ENCODE measurements at places on chromosomes 3 and 15.

DNA sequence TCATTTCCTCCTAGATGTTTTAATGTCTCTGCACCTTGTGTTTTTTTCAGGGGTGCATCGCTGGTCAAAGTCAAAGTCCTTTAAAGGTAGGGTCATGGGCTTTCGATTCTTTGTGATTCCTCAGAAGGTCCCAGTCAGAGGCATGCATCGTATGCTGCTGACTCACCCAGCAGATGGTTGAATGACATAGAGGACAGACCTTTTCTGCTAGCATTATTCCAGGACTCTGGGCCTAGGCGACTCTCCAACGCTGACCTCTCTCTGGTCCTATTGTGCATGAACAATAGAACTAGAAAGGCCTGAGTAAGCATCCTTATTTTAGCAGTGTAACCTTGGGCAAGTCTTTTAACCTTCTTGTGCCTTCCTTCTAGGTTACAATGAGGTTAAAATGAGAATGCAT is 75.9 kb downstream of the DGKG start:
- no peak for DNase-seq

DNA sequence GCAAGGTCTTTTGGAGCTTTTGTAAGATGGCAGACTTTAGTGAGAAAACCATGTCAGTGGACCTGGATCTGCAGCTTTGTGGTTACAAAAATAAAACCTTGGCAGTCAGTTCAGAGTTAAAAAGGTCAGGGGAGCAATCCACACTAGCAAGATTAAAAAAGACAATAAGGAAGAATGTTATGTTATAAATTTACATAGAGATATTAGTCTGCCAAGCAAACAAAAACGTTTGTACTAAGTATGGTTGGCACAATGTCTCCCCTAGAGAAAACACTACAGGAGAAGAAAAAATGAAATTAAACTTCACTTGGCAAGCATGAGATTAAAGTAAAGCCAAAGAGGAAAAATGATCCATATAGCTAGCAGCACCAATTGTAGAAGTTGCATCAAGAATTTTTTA is 205.0 kb downstream of the LSAMP start:
- no peak for DNase-seq

GRCh38 chr3:75089841-75090240 is 475.4 kb upstream of the CNTN3 start:
- DNase-seq = no peak

DNA sequence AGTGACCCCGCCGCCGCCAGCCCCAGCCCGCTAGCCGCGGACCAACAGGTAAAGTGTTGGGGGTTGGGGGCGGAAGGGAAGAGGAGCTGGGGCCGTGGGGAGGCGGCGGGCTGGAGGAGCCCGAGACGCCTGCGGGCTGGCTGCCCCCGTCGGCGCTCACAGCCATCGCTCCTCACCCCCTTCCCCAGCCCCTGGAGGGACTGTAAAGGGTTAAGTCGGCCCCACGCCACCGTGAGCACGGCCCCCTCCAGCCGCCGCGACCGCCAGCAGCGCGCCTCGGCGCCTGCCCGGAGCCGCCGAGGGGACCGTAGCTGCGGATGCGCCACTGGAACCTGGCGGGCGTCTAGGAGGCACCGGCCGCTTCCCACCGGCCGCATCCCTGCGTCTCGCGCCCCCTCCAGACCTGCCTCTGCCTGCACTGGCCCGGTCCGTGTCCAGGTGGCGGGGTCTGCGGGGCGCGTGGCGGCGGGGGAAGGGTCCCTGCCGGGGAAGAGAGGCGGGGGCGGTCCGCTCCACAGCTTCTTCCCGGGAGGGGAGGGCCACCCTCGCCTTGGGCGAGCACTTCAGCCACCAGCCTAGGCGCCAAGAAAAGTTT is 522 bp downstream of the MED12L start:
- peak; percentile 68 for DNase-seq

GRCh38 chr3:152892446-152892845 is 57.5 kb downstream of the P2RY1 start:
- DNase-seq = no peak

- DNase-seq = no peak
These were observed 21.5 kb upstream of the KCNMB3 start for GRCh38 chr3:179272385-179272784.

- no peak for DNase-seq
These were observed 75.4 kb downstream of the PRICKLE2 start for GRCh38 chr3:64149886-64150285.

DNA sequence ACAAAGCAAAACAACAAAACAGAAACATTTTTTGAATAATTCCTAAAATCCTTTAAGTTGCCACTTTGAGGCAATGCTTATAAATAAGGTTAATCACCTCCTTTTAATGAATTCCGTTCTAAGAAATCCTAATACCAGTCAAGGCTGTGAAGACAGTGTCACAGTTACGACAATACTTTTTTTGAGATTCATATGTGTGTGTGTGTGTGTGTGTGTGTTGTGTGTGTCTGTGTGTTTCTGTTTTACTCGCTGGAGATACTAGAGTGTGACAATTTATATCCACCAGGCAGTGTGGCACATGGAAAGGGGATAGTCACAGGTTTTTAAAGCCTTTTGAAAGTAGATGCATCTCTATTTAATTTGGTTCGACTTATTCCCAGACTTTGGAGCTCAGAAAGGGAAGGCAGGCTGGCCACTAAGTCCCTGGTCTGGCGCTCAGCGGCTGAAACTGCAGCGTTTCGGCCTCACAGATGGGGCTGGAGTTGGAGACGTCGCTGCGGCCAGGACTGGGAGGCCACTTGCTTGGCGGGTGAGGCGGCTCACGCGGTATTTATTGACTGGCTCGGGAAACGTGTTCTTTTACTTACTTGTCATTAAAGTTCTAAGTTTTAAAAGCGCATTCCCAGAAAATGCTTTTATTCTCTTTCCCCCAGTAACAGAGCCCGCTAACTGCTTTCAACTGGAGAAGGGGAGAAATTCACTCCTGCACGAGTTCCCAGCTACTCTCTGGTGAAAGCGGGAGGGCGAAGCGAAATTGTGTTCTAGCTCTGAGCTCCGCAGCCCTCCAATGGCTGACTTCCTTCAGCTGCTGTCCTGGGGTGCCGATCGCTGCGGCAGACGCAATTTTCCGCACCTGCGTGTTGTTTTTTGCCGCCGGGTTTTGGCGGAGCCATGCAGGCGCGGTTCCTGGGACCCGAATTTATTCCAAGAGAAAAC is 13.7 kb downstream of the ZIC1 start:
- DNase-seq = no peak

DNA sequence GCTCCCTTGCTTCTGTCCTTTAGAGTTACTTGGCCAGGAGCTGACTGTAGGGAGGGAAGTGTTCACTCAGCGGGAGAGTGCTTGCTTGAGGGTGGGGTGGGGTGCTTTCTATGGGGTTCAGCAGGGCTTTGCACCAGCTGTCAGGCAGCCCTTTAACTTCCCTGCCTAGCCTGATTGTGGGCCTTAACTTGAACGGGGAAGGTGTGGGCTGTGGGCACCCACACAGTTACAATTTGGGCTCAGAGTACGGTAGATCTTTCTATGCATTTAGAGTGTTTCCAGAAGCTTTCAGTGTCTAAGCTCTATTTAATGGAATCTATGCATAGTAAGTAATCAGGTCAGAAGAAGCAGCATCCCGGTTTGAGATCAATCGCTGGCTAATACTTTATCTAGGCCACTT is 48.2 kb upstream of the SKOR1 start:
- no peak for DNase-seq

DNA sequence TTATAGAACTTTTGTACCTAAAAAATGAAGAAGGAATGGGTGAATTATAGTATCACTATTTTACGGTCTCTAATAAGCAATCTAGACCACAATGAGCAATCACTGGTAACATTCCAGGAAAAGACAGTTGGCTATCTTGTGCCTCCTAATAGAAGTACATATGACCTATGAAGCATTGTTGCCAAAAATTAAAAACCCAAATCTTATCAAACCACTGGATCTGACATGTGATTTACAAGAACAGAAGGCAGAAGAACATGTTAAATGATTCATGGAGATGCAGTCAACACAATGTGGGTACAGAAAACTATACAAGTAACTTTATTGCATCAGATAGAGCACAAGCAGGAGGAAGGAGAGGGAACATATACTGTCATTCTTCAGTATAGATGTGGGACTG is 14.5 kb upstream of the HYKK start:
- no peak for DNase-seq

DNA sequence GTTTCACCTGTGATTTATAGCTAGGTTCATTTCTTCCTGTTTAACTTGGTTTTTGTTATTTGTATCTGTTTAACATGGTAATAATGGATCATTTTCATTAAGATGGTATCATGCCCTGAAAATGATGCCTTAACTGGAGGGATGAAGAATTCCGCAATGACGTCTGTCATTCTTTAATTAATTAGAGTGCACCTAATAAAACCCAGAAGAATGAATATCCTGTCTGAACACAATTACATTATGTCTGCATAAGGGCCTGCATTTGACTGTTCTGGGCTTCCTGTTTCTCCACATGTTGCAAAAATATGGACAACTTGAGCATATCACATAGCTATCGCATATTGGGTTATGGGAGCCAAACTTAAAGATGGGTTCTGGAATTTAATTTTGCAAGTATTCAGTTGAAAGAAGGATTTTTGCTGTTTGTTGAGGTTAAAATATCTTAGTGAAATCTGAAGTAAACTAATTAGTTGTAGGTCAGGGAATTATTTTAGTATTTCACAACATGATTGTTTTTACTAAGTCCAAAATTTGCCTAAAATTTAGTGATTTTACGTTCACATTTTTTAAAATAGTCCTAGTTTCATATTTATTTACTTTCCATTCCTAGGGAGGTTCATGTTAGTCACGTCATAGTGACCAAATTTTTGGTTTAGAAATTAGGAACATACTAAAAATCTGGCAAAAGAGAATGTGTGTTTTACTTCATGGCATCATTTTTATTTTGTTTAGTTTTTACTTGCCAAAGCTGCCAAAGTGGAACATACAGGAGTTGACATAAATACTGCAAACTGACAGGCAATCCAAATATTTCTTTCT is 321.0 kb upstream of the TGFBR2 start:
- no peak for DNase-seq

GRCh38 chr15:61133361-61133760 is 95.7 kb downstream of the RORA start:
- no peak for DNase-seq

DNA sequence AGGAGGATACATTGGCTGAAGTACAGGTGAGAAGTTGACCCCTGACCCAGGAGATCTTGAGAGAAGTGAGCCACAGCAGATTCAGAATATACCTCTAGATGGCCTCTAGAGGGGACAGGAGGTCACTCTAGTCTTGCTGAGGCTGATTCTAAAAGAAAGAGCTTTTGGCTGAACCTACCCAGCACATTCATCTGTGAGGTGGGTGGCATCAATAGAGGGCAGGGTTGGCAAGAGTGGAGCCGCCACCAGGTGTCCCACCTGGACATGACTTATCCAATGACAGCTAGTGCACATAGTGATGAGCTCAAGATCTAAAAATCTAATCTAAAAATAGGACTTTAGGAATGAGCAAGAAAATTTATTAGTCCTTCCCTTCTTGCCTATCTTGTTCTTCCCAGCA is 51.6 kb downstream of the CYP19A1 start:
- DNase-seq = no peak

GRCh38 chr15:52503788-52504496 is 24.7 kb downstream of the MYO5A start:
- peak; percentile 92 for DNase-seq

GRCh38 chr3:138135146-138135832 is 3.1 kb upstream of the A4GNT start:
- DNase-seq = no peak

- DNase-seq = no peak
These were observed 96.8 kb downstream of the OCA2 start for GRCh38 chr15:28002136-28002861.

DNA sequence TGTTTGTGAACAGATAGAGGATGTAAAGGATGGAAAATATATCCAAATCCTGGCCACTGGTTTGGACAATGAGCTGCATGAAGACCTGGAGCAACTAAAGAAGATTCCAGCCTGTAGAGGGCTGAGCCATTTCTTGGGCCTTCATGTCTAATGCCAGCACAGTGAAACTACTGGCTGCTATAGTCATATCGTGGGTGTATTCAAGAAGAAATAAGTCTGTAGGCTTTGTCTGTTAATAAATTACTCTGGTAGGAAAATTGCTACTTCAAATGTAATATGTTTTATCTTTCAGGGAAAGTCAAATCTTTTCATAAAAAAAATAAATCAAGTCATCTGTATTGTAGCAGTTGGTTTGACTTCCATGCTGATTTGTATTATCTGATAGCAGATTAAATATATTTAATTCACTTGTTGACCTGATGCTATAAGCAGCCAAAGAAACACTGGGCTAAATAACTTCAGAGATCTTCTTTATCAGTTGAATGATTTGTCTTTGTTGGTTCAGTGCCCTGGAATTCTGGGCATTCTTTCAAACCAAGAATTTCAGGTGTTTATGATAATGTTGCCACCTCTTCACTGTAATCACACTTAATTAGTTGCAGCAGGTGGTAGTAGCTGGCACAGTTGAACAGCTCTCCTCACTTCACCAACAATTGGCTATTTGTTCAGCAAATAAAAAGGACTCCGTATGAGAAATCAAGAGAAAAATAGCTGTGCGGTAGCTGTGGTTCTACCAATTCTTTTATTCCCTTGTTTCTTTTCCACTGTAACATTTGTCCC is 1109.5 kb downstream of the NSUN3 start:
- DNase-seq = no peak

DNA sequence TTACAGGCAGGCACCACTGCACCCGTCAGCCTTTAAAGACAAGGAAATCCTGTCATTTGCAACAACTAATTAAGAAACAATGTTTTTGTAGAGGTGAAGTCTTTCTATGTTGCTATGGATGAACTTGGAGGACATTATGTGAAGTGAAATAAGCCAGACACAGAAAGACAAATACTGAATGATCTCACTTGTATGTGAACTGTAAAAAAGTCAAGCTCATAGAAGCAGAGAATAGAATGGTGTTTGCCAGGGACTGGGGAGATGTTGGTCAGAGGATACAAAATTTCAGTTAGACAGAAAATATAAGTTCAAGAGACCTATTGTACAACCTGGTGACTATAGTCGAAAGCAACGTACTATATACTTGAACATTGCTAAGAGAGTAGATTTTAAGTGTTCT is 27.2 kb upstream of the ARPIN start:
- DNase-seq = no peak

DNA sequence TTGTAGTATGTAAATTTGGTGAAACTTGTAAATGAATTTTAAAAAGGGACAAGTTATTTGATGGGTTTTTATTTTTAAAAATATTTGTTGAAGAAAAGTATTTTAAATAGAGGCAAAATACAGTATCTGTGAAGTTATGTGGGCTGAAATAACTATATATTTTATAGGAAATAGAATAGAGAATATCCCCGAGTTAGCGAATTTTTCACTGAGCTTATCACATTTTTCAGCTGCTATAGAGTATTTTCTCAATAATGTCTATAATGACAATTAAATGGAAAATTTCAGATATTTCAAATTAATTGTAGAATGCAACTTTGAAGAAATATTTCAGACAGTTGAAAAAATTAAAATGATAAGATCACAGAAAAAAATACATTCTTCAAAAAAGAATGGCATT is 166.4 kb upstream of the TP63 start:
- no peak for DNase-seq

- DNase-seq = no peak
These were observed 144.6 kb downstream of the VGLL4 start for GRCh38 chr3:11499144-11499543.

- no peak for DNase-seq
These were observed 66.4 kb downstream of the EXOG start for GRCh38 chr3:38562467-38562925.
